DMS153 (cell line): ENCODE measurements at places on chromosomes 13 and 19.

DNA sequence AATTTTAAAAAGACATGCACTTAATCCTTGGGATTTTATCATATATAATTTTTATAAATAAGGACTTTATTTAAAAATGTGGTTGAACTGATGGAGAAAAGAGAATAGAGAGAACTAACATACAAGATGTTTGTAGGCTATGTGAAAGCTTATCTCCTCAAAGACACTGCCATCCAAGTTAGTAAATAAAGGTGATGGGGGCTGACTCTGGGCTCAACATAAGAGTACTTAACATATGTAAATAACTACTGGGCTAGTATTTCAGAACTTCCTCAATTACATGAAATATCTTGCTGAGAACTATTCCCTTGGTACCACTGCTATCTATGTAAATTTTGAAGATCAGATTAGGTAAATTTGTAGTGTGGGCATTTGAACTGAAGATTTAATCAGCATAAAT, 1017.3 kb upstream of the PCDH20 start:
- no peak for DNase-seq

GRCh38 chr13:98504371-98504963, 72.4 kb downstream of the STK24 start:
- DNase-seq, result no peak

DNA sequence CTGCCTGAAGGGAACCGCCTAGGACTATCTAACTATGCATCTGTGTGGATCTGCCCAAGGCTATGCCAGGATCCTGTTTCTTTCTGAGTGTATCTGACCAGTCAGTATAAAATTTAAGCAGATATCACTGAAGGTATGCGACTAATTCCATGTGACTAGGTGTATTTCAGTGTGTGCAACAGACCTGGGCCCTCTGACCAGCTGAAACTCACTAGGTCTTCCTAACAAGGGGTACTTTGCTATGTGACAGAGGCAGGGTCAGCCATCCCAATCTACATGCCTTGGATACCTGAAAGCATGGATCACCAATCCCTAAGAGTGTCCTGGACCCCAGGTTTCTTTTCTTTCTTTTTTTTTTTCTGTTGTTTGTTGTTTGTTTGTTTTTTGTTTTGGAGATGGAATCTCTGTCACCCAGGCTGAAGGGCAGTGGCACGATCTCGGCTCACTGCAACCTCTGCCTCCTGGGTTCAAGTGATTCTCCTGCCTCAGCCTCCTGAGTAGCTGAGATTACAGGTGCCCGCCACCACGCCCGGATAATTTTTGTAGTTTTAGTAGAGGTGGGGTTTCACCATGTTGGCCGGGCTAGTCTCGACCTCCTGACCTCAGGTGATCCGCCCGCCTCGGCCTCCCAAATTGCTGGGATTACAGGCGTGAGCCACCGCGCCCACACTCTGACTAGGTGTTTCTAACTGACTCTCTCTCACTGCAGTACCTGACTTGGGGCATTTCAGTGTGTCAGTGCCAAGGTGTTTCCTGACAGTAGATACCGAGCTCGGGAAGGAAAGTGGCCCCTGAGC, 43.5 kb downstream of the FCGBP start:
- DNase-seq, result no peak

DNA sequence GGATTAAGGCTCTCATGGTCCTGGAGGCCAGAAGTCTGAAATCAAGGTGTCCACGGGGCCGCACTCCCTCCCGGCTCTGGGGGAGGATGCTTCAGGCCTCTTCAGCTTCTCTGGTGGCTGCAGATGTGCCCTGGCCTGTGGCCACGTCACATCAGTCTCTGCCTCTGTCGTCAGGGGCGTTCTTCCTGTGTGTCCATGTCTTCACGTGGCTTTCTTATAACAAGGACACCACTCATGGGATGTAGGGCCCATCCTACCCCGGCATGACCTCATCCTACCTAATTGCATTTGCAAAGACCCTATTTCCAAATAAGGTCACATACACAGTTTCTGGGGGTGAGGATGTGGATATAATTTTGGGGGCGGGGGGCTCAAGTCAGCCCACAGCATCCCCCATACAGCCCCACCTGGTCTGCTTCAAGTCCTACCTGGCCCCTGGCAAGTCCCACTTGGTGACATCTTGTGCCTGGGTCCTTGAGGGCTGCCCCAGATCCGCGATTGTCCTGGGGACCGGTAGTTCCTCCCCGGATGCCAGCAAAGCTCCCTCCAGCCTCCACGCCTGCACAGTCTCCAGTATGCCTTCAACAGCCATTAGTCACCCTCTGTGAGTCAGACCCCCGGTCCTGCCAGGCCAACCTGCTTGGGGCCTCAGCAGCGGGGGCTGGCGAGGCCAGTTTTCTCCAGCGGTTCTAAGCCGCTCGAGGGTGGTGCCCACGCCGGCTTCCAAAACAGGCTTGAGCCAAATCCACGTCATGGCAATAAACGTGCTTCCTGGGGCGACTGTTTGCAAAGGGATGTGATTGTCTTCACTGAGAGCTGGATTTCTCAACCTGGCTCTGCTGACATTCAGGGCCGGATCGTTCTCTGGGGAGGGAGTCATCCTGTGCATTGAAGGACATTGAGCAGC, 32.2 kb downstream of the MYO9B start:
- peak; percentile 34 for DNase-seq

DNA sequence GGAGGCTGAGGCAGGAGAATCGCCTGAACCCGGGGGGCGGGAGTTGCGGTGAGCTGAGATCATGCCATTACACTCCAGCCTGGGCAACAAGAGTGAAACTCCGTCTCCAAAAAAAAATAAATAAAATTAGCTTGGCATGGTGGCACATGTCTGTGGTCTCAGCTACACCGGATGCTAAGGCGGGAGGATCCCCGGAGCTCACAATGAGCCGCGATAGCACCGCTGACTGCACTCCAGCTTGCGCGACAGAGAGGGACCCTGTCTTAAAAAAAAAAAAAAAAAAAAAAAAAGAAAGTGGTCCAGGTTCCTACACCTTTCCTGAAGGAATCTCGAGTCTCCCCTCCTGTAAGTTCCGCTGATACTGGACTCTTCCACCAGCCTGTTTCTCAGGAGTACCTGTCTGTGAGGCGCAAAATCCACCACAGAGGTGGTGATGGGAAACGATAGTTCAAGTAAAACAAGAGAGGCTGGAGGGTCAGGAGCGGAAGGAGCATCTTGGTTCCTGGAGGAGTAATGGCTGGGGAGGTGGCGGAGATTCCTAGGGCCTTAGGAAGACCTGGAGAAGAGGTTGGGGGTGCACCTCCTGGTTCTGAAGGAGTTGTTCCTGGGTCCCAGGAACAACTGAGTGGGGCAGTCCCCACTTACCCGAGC, 471 bp downstream of the FUT1 start:
- DNase-seq, result no peak

- DNase-seq, result no peak
Measured at GRCh38 chr19:18014197-18014596, 6.2 kb downstream of the ARRDC2 start.

DNA sequence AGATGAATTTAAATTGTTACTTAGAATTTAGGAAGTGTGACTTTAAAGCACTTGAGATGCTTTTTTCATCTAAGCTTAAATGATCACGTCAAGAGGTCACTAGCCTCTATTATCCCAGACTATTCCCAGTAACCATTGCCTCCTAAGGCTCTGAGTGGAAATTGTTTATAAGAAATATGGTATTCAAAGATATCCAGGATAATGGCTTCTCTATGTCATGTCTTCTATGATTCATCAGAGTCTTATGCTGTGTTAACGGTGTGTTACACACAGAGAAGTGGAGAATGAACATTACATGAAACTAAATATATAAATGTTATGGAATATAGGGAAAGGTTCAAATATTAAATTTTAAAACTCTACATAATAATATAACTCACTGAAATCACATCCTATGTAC, 79.8 kb upstream of the NBEA start:
- no peak for DNase-seq

DNA sequence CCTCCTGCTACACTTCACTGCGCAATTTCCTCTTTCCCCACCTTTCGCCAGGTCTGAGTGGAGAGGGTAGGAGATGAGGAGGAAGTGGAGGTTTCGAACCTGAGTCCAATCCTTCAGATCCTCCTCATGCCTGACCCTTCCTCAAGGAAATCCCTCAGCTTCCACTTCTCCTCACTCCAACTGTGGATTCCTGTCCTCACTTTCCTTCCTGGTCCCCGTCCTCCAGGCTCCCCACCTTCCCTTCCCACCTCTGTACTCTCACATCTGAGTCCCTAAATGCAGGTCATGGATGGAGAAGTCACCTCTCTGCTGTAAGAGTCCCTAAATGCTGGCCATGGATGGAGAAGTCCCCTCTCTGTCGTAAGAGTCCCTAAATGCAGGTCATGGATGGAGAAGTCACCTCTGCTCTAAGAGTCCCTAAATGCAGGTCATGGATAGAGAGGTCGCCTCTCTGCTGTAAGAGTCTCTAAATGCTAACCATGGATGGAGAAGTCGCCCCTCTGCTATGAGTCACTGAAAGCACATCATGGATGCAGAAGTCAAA, 3.1 kb downstream of the TMEM86B start:
- no peak for DNase-seq

DNA sequence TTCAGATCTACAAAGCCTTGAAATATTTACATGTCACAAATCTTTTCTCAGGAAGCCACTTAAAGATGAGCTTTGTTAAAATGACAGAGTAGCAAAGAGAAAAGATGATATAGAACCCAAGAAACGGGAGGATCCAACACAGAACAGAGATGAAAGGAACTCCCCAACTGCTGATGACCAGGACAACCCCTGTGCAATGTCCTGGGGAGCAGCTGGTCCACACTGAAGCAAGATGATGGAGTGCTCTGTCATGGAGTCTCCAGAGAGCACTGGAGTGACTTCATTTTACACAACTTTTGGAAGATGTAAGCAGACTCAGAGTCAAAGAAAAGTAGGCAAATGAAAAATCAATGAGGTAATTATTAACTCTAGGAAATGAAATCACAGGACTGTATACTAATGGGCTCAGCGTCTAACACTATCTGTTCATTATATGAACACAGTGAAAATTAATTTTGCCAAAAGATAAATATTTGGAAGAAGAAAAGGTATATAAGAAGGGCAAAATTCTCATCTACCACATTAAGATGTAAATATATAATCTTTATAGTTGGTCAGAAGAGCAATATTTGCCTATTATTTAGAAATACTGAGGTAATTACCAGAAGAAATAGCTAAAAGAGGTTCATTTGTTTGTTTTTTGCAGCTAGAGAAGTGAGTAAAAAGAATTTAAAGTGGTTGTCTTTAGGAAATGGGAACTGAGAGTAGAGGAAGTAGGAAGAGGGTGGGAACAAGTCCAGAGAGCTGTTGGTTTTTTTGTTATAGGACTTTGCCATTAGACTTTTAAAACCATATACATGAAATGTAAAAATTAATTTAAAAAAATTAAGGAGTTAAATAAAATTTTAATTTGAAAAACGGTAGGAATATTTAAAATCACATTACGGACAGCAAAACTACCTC, 30.5 kb downstream of the MTRF1 start:
- no peak for DNase-seq

- DNase-seq, result no peak
Measured at GRCh38 chr13:29581666-29582065, 13.8 kb downstream of the SLC7A1 start.

GRCh38 chr13:26836626-26837025, 76.0 kb upstream of the GPR12 start:
- no peak for DNase-seq

DNA sequence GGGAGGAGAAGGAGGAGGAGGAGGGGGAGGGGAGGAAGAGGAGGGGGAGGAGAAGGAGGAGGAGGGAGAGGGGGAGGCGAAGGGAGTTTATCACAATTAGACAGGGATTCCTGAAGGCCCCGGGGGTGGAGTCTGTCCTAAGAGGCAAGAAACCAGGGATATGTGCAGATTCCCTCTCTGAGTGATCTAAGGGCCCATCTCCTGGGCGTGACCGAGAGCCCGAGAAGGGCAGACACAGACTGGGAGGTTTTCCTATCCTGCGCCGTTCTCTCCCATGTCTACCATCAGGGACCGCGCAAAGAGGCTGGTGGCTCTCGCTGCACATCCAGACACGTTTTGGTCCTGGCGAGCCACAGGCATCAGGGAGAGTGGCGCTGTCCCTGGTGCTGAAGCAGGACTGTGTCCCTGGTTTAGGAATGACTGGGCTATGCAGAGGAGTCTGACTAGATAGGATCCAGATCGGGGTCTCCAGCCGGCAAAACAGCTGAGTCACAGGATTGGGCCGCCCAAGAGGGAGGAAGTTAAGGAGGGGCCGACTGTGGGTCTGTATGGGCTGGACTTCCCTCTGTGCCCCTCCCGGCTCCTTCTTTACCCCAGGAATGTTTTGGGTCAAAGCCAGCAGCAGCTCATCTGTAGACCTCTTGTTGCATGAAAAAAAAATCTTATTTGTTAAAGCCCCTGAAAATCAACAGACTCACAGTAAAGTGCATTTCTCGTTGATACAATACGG, 17.9 kb upstream of the ZNF175 start:
- DNase-seq, result no peak

DNA sequence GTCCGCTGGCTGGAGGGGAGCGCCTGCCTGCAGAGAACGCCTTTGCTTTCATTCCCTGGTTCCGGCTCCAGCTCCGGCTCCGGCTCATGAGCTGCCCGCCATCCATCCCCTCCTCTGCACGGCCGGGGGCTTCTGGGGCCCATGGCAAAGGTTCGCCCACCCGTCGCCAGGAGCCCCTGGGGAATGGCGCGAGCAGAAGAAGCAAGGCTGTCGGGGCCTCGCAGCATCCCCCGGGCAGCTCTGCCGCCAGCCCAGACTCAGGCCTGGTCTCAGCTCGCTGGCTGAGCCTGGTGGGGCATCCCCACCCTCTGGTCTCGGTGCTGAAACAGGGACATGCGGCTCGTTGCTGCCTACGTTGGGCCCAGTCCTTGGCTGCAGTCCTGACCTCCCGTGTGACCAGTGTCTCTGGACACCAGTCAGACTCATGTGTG, 96.8 kb downstream of the KDM4B start:
- DNase-seq, result no peak

GRCh38 chr13:92316030-92316429, 910.6 kb upstream of the GPC6 start:
- DNase-seq, result no peak

GRCh38 chr19:43564800-43565199, 10.5 kb downstream of the XRCC1 start:
- no peak for DNase-seq

DNA sequence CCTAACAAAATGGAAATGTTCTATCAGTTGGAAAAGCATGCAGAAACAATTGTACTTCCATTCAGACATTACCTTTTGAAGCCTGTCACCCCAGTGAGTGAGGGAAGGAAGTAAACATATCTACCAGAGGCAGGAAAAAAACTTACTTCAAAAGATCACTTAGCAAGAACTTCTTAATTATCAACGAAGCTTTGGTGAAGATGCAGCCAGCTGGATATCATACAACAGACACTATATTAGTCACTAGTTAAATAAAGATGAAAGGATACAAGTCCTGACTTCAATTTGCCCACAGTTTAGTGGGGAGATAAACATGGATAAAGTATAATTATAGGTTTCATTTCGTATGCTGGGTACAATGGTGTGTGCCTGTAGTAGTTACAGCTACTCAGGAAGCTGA, 148.8 kb downstream of the TNFRSF19 start:
- DNase-seq, result no peak

DNA sequence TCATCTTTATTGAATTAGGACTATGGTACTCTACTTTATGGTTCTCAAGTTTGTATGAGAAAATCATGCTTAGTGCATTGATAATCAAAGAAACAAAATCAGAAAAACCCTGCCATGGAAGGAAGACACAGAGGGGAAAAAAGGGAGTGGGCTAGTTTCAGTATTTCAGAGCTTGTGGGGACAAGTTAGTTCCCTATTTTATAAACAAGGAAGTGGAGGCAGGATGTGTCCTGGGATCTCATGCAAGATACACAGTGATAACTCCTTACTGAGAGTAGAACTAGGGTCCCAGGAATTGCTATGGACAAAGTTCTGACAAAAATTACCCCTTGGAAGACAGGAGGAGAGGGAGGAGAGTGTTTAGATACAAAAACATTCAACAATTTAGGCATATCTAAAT, 1277.3 kb downstream of the UQCRFS1 start:
- DNase-seq, result no peak

- DNase-seq, result no peak
Measured at GRCh38 chr13:77351315-77351714, 24.4 kb upstream of the MYCBP2 start.
